Activated gamma-delta T cell treated with Interleukin-2 at 50 U/mL for 16 hours (primary cell): ENCODE measurements at places on chromosomes 11 and 22.

GRCh38 chr11:6298605-6299004, 21.7 kb downstream of the CAVIN3 start:
- no peak for DNase-seq

DNA sequence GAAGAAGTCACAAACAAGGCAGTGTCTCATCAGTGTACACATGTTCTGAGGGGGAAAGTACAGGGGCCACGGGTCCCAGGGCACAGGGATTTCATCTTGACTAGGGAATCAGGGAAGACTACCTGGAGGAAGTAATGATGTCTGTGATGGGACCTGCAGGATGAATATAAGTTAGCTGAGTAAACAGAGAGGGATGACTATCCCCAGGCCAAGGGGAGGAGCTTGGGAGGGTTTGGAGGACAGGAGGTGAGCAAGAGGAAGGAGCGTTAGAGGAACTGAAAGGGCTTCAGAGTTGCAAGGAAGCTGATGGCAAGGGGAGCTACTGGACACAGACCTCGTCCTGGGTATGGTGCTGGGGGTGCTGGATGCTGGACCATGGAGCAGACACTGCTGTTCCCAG, 56.4 kb downstream of the TRAF6 start:
- no peak for DNase-seq

DNA sequence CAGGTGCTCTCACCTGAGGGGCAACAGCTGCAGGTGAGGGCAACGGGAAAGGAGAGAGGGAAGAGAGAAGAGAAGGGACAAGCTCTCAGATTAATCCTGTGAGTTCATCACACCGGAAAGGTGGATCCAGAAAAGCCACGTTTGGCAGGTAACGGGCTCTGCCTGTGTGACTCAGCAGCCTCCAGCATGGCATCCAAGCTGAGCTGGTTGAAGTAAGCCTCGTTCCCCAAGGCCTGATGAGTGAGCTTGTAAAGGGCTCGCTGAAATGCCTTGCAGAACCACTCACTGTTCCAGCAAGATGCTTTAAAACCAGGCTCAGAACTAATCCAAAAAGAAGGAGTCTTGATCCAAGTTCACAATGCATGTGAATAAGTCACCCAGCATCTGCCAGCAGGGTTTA, 206.9 kb upstream of the TMEM45B start:
- no peak for DNase-seq

- DNase-seq, result no peak
These were observed 13.5 kb downstream of the CCDC81 start for GRCh38 chr11:86388198-86388597.

DNA sequence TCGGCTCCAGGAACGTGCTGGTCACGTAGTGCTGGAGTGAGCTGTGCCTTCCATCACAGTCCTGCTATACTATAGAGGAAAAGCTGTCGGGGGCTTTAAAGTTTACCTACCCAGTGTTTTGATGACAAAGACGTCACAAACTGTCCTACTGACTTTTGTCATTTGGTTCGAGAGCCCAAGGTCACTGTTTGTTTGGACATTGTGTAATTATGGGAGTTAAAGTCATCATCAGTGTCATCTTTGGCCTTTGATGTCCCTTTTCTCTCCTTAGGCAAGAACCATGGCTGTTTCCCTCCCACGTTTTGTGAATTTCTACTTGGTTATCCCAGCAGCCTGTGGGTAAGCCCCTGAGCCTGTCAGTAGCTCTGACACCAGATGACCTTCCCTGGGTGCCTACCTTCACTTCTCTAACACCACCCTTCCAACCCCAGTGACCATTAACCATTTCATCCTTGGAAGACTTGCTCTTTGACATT, 59.3 kb downstream of the SLC1A2 start:
- no peak for DNase-seq

DNA sequence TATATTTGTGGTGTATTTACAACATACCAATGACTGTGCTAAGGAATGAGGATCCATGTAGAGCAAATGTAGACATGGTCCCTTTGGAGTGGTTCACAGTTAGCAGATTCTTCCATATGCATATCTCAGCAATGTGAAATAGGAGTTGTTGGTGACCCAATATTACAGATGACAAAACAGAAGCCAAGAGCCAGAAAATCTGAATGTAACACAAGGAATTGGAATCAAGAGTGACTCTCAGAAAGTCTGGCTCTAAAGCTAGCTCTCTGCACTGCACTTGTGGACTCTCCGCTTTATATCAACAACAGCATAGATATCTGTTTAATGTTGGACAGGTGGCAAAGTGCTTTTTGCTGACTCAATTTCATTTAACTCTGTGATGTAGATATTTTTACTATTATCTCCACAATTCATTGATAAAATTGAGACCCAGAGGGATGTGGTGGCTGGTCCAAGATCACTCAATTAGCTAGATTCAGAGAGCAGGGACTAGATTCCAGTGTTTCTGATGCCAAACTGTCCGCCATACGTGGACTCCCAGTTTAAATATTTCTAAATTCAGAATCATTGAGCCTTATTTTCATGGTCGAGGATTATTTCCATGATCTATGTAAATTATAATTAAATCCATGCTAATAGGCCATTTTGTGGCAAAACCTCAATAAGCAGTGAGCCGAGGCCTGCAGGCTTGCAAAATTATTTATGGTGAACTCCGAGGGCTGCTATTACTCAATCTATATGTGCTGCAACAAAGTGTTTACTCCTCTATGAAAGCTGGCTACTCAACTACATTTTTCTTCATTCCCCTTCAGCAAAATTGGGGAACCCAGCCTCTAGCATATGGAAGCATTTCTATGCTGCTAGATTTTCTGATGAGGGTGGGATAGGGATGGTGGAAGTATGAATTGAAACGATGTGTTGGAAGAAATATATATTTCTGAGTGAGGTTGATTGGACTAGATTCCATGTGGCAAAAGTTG, 21.1 kb upstream of the TENM4 start:
- no peak for DNase-seq

DNA sequence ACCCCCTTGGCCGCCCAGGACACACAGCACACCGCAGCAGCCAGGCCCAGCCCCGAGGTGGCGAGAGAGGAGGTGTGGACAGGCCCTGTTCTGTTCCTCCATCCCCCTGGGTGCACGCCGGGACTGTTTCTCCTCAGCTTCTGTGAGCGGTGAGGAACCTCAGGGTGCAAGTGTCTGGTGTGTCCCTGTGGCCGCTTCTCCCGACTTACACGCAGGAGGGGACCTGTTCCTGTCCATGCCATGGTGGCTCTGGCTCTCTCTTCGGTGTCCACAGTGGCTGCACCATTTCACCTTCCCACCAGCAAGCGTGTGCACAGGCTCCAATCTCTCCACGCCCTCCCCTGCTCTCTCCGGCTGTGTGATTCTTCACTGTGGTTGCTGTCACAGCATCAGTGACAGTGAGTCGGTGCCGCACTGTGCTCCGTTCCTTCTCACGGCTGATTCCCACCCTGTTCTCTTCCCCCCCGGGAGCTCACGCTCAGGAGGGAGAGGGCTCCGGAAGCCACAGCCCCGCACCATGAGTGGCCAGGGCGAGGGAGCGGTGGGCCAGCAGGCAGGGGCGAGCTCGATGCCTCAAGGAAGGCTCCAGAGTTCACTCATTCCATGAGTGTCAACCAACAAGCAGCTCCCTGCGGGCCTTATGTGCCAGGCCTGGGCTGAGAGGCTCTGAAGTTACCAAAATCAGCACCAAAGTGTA, 18.6 kb upstream of the WNT7B start:
- DNase-seq, result no peak

GRCh38 chr11:31834237-31834636, 23.1 kb upstream of the PAX6 start:
- no peak for DNase-seq

DNA sequence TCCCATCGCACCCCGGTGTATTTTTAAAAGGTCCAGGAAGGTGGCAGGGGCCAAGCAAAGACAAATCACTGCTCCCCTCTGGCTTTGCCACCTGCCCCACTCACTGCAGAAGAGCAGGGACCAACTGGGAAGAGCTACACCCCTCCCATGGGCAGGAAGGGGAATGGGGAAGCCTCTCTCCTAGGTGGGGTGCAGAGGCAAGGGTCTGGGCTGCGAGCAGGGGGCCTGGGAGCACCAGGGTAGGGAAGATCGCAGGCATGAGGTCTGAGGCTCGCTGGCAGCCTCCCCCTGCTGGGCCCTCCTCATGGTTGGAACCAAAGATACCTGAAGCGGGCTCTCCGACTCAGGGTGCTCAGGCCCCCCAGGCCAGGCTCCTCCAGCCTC, 36.8 kb downstream of the PISD start:
- DNase-seq, result no peak

GRCh38 chr11:79321263-79321662, 119.6 kb downstream of the TENM4 start:
- DNase-seq, result no peak

DNA sequence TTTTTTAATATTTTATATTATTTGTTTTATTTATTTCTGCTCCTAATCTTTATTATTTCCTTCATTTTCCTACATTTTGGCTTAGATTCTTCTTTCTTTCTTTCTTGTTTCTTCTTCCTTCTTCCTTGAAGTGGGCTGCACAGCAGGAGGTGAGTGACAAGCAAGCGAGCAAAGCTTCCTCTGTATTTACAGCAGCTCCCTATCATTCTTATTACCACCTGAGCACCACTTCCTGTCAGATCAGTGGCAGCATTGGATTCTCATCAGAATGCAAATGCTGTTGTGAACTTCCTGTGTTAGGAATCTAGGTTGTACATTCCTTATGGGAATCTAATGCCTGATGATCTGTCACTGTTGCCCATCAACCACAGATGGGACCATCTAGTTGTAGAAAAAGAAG, 784.9 kb upstream of the LUZP2 start:
- DNase-seq, result no peak

GRCh38 chr11:61776561-61777075, 15.8 kb downstream of the TMEM258 start:
- peak; percentile 61 for DNase-seq

GRCh38 chr22:49255741-49256318, 571.8 kb downstream of the BRD1 start:
- no peak for DNase-seq

DNA sequence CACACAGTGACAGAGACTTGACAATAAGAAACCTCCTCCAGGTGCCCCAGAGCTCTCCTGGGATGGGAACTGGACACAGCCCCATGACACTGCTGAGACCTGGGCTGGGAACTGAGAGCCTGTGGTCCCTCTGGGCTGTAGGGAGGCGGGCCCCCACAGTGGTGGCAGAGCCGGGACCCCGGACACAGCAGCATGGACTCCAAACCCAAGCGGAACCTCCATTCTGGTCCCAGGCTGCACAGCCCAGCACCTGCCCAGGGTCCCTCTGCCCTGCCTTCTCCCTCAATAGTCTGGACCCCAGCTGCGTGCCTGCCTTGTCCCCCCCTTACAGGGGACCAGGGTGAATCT, 8.4 kb upstream of the APOBEC3H start:
- DNase-seq, result no peak

DNA sequence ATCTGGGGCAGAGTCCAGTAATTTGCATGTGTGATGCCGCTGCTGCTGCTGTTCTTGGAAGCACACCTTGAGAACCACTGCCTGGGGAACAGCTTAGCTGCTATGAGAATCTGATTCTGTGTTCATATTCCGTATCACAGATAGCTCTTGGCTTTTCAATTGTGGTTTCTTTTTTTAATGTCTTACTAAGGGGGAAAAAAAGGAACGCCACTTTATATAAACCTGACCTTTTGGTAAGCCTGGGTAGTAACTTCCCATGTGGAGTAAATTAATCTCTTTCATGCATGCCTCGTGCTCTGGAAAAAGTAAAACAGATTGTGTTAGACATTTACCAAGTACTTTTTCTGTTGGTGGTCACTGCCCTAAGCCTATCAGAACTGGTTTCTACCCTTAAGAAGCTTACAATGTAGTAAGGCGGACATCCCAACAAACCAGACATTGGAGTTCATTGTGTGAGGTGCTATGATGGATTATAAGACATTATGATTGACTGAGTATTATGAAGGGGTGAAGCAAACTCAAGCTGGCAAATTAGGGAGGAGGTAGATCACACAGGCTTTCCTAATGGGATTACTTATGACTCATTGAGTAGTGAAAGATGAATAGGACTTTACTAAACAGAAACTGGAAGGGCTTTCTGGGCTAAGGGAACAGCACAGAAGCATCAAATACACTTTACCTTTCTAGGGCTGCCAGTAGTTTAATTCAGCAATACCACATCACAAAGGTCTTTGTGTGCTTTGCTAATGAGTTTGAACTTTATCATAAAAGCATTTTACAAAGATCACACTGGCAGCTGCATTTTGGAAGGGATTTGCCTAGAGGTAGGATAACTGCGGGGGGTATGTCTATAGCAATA, 64.7 kb downstream of the MAML2 start:
- no peak for DNase-seq

GRCh38 chr22:44538051-44538450, 40.0 kb upstream of the RTL6 start:
- no peak for DNase-seq

DNA sequence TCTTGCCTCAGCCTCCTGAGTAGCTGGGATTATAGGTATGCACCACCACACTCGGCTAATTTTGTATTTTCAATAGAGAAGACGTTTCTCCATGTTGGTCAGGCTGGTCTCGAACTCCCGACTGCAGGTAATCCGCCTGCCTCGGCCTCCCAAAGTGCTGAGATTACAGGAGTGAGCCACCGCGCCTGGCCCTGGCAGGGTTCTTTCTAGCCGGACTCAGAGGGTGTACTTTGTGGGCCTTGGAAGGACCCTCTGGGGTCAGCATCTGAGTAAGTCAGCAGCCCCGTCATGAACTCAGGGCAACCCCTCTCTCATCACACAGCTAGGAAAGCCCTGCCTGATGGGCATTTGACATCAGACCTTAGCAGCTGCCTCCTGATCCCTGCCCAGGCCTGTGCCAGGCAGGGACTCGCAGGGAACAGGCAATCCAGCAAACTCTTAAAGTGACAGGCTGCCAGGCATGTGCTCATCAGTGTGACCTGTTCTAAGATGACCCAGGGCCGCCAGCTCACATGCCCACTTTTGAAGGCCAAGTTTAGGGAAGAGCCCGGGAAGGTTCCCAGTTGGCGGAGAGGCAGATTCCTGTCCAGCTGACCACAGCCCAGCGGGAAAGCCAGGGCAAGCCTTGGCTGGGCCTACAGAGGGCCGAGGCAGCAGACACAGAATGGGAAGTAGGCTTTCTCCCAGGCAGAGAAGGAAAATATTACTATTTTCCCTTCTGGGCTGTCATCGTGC, 92.9 kb downstream of the MORC2 start:
- DNase-seq, result no peak
